ENCODE measurements at places on chromosomes 3 and 15.

DNA sequence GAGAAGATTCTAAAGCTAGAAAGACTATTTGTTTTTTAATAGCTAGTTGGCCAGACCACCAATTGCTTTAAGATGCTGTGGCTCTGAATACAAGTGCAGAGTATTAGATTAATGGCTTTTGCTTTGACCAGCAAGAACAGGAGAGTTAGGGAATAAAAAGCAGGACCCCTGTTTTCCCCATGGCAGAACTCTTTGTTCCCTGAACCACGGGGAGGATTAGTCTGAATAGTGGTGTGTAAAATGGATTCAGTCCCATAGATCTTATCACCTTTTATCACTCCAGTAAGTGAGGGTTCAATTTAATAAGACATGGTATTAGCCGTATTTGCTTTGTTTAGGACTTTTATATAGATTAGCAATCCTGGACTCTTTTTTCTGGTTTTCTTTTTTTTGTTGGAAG lies 562.6 kb upstream of the DPPA4 start:
- DNase-seq: no peak

GRCh38 chr15:31469786-31470525 lies 143.3 kb downstream of the KLF13 start:
- no peak for DNase-seq

DNA sequence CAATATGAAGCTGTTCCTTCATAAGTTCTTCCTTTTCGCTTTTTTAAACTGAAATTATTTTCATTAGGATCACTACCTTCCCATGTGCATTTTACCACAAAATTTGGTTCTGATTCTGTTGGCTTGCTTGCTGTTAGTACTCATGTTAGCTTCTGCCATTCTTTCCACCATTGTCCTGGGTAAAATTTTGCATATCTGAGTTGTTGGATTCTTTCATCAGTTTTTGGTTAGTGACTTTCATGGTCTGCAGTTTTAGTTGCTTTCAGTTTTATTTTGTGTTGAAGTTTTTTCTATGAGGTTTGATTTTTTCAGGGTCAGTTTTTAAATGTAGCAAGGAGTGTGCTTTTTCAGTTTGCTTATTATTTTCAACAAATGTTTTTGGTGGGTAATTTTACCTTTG lies 71.9 kb downstream of the SMAD3 start:
- DNase-seq: no peak

GRCh38 chr3:69330891-69331400 lies 54.9 kb downstream of the FRMD4B start:
- no peak for DNase-seq

DNA sequence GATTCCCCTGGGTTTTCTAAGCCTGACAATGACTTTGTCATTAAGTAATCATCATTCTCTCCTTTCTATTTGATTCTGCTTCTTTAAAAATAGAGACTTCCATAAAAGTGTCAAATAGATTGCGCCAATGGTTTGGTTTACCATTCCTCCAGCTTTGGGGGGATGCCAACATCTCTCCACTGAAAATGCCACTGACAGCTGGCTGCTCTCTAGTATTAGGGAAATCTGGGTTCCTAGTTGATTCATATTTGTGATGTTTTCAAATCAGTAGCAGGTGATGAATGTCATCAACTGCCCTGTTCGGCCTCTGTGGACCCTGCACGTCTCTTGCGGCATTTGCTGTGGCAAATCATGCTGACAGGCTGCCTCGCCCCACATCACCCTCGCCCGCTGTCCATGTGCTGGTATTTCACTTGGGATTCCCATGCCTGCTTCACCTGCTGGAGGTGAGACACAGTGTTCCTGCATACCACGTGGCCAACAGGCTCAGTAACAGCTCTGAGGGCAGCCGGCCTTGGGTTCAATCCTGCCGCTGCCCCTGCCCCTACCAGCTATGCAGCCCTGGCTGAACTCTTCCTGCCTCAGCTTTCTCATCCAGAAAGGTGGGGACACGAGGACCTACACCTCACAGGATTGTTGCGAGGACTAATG lies 28.1 kb downstream of the ZXDC start:
- no peak for DNase-seq

GRCh38 chr3:167913219-167913835 lies 177.8 kb downstream of the SERPINI1 start:
- DNase-seq: no peak

DNA sequence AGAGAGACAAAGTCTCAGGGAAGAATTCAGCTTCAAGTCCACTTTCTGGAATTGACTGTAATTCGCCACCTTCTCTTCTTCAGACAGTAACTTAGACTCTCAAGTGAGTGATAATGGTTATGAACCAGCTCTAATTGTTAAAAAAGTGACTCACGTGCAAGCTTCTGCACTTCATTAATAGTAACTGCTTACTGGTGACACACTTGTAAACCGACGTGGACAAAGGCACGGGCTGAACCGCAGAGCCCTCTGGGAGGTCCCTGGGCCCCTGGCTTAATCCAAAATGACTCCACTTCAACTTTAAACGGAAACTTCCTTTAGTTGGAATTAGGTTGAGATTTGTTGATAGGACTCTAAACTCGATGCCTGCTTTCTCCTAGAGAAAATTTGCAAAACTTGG lies 17.0 kb downstream of the MUC4 start:
- no peak for DNase-seq

- no peak for DNase-seq
Observed at GRCh38 chr15:83578691-83579090, 75.2 kb upstream of the ADAMTSL3 start.

- DNase-seq: no peak
Observed at GRCh38 chr3:72135636-72136035, 350.7 kb upstream of the PROK2 start.

- DNase-seq: no peak
Observed at GRCh38 chr15:79008659-79009058, 63.8 kb upstream of the CTSH start.

- no peak for DNase-seq
Observed at GRCh38 chr15:60385620-60386552, 11.9 kb downstream of the ANXA2 start.

DNA sequence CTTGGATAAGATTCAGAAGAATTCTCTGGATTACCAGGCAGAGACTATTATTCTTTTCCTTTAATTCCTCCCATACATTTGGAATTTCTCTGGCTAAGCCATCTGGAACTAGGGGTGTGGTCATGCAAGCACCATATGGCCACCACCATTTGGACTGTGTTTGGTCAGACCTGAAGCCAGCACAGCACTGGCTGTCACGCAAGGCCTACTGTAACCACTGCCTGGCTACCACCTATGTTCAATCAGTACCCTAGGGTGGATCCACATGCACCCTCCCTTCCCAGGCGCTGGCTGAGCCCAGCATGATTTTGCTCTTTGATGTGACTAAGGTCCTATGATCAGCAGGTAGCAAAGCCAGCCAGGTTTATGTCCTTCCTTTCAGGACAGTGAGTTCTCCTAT lies 287.8 kb upstream of the GOLIM4 start:
- no peak for DNase-seq

GRCh38 chr15:92091155-92091734 lies 237.7 kb downstream of the SLCO3A1 start:
- DNase-seq: no peak

- DNase-seq: no peak
Observed at GRCh38 chr3:30666572-30667279, 60.3 kb downstream of the TGFBR2 start.

Data from activated CD4-positive, alpha-beta T cell treated with anti-CD3 and anti-CD28 coated beads, Interleukin-2, amount 10 ng/mL, durations not matched to agents 7 days and 5 days (primary cell).